ENCODE measurements at places on chromosomes 16 and 17.
A peak's percentile ranks its signal among the peaks of the same experiment; 100 is the strongest.

- DNase-seq: peak; percentile 23
These were observed 2.0 kb downstream of the WSB1 start for GRCh38 chr17:27295945-27296344.

DNA sequence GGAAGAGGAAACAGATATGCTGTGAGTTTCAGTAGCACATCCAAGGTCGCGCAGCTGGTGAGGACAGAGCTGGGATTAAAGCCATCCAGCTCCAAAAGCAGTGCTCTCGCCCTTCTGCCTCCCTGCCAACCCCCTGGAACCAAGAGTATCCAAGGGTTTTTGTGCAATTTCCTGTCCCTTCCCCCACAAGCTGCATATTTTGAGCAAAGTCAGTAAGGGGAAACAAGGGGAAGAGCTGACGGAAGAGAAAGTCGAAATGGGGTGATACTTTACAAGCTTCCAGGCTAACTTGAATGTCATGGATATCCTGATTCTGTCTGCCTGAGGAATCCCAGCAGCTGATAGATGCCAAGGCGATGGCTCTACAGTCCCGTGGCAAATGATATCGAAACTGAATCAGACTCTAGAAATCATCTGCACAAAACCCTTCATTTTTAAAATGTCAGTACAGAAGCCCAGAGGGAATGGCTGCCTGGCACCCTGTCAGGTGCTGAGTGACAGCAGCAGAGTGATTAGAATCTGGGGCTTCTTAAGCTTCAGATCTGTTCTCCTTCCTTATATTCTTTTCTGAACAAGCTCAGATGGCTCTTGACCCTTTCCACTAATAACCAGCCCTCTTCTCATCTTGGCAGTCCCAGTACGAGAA is 42.9 kb upstream of the TEKT3 start:
- DNase-seq: no peak

GRCh38 chr17:27530764-27531391 is 74.6 kb downstream of the KSR1 start:
- DNase-seq: no peak

- DNase-seq: no peak
These were observed 30.8 kb downstream of the AXIN2 start for GRCh38 chr17:65530523-65531255.

- DNase-seq: no peak
These were observed 36.5 kb downstream of the TBCD start for GRCh38 chr17:82788206-82789001.

- DNase-seq: no peak
These were observed 7.2 kb downstream of the KRT38 start for GRCh38 chr17:41433586-41433985.

DNA sequence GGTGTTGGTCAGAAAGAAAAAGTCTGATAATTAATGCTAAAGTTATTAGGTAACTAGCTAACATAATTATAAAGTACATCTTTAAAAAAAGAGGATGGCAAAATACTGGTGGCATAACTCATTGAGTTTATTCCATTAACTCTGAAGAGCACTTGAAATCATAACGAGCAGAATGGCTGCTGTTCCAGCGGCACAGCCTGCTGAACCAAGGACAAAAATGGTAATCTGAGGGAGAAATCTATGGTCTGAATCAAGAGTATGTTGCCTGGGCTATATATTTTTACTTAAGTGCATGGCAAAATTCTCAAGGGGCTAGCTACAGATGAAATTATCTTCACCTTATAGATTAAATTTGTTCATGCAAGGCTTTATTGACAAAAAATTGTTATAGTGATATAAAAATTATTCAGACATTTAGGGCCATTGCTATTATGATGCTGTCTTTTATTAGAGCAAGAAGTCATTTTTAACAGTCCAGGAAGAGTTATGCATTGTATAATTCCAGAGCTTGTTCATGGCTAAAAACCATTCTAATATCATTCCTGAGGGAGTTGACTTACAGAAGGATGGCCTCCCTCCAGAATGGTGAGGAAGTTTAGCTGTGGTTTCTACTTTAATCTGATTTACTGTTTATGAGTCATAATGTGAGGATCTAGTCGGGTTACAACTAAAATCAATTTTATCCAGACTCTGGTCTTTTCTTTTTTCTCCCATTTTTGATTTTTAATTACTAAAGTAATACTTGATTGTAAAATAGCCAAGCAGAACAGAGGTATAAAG is 41.4 kb upstream of the ANKFN1 start:
- DNase-seq: no peak

GRCh38 chr17:50033316-50033715 is 22.6 kb upstream of the ITGA3 start:
- DNase-seq: no peak

DNA sequence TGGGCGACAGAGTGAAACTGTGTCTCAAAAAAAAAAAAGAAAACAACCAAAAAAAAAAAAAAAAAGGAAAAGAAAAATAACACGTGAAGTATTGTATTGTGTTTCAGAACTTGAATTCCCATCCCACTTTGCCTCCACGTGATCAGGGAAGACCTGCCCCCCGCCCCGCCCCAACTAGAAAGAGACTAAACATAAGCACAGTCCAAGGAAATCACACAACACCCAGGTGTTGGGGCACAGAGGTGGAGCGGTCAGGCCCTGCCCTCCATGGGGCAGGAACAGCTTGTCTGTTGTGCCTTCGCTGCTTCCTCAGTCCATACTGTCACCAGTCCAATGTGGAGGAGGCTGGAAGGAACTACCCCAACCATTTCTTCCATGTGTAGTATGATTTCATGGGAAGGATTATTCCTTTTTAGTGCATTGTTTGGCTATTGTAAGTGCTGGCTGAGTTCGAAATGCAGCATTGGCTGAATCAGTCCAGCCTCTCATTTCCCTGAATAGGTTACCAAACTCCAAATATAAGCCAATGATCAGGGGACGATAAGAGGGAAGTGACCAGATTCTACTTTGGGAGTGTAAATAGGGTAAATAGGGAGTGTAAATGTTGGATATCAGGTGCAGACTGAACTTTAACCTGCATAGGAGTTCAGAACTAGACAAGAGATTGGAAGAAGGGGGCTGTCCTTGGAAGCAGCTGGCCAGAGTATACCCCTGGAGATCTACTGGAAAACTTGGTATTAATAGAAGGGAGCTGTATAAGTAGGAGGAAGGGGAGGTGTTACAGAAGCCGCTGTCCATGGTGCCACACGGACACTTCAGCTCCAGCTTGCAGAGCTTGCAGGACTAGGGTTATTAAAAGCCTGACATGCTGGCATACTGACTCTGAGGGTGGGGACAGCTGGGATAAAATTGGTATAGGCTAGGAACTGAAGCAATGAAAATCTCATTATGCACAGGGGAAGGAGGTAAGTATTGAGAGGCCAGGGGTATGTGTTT is 50.7 kb downstream of the TANGO6 start:
- DNase-seq: no peak

DNA sequence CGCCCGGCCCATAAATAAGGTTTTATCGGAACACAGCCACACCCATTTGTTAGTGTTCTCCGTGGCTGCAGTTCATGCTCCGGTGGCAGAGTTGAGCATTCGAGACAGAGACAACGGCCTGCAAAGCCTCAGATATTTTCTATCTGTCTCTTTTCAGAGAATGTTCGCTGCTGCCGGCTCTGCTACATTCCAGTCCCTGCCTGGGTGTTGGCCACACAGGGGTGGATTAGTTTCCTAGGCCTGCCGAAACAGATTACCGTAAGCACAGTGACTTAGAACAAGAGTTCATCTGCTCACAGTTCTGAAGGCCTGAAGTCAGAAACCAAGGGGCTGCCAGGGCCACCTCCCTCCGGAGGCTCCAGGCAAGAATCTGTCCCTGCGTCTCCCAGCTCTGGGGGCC is 19.1 kb upstream of the GSG1L start:
- DNase-seq: no peak

- no peak for DNase-seq
These were observed 19.1 kb downstream of the OSBPL7 start for GRCh38 chr17:47802341-47803022.

- peak; percentile 15 for DNase-seq
These were observed 7.6 kb downstream of the EPX start for GRCh38 chr17:58200024-58200633.

GRCh38 chr17:57874434-57875289 is 24.8 kb upstream of the MRPS23 start:
- DNase-seq: no peak

GRCh38 chr16:55576384-55576783 is 9.9 kb downstream of the CAPNS2 start:
- DNase-seq: no peak

- peak; percentile 60 for DNase-seq
These were observed 24.7 kb downstream of the IL21R start for GRCh38 chr16:27426423-27427408.

- DNase-seq: no peak
These were observed 17.7 kb downstream of the KSR1 start for GRCh38 chr17:27473748-27474609.

DNA sequence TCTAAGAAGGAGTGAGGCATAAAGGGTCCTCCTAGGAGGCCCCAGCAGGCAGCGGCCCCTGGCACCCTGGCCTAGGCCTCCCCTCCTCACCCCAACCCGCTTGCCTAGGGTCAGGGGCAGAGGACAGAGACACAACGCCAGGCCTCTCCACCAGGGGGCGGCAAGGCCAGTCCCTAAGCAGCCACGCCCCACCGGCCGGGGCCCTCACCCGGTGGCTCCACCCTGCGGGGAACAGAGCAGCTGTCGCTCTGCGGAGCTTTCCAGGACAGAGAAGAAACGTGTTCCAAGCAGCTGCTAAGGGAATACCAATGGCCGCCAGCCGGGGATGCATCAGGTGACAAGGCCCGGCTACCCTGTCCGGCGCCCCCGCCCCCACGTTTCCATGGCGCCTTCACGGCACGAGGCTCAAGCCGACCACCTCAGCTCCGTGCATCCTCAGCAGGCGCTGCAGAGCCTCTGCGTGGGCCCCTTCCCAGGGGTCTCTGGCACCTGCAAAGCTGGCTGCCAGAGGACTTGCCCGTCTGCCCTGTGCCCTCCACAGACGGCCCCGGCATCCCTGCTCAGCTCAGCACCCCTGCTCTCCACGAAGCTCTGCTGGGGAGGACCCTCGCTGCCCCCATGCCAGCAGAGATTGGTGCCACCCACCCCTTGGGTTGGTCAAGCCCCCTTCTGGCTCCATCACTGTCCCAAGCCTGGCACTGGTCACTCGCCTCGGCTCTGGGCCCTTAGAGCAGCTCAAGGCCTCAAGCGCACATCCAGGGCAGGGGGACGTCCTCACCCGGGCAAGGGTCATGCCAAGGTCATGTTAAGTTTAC is 5.6 kb downstream of the ZNF598 start:
- no peak for DNase-seq

GRCh38 chr17:73633736-73634135 is 10.5 kb downstream of the SDK2 start:
- DNase-seq: no peak

GRCh38 chr16:19859603-19860002 is 25.0 kb downstream of the GPRC5B start:
- no peak for DNase-seq

GRCh38 chr17:49521471-49522356 is 26.6 kb downstream of the NGFR start:
- no peak for DNase-seq

DNA sequence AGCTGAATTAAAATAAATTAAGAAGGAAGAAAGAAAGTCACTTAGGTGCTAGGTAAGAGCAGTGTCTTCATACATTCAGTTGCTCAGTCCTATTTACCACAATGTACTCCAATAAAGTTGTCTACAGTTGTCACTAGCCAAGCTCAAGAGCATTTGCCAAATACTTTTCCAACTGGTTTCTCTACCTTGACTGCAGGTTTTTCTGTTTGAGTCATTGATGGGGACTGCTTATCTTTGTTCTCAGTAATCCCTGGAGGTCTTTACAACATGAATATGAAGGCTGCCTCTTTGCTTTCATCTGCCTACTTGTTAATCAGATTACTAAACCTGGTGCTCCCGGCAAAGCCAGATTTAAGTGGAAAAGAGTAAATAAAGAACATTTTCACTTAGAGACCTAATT is 64.6 kb upstream of the CLEC18B start:
- no peak for DNase-seq

DNA sequence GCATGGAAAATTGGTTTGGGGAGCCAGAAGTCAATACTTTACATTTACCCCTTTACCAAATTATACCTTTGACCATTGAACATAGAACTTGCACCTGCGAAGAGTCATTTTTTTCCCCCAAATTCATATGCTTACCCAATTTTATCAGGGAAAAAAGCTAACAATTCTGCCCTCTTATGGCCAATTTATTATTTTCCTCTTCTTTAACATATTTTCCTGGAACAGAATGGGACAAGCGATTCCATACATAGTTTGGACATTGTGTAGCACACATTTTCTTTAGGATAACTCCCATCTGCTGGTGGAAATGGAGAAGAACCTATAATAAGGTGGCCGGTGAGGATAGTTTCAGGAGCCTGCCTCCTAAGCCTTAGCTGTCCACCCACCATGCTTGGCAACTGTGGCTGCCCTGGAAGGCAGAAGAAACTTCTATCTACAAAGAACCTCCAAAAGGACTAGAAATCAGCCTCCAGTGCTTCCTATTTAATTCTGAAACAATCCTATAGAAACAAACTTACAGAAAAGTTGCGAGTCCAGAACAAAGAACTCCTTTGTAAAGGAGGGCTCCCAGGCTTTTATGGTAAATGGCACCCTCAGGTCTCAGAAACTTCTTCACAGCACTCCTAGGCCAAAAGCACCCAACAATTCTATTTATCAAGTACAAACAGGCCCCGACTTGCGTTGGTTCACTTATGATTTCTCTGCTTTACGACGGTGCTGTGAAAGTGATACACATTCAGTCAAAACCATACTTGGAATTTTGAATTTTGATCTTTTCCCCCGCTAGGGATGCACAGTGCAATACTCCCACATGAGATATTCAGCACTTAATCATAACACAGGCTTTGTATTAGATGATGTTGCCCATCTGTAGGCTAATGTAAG is 64.1 kb upstream of the CACNG4 start:
- no peak for DNase-seq

DNA sequence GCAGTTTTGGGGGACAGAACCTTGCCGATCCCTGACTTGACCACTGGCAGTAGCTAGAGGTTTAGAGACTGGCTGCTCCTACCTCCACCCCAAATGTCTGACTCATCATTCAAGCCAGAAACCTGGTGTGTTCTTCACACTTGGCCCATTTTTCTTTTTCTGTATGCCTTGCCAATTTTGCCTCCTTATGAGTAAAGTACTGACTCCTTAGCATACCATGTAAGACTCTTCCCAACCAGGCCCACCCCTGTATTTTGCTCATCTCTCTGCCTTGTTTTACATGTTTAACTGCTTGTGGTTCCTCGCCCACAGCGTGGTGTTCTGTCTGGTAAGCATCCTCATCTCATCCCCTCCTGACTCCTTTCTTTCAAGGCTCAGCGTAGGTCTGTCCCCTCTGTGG is 37.9 kb downstream of the NUP88 start:
- DNase-seq: no peak

- no peak for DNase-seq
These were observed 256.0 kb upstream of the CACNG5 start for GRCh38 chr17:66578781-66579489.

- no peak for DNase-seq
These were observed 237.3 kb downstream of the MSI2 start for GRCh38 chr17:57493625-57494024.
